ENCODE measurements at places on chromosomes 1 and 21.
A peak's percentile ranks its signal among the peaks of the same experiment; 100 is the strongest.

- DNase-seq = no peak
Observed at GRCh38 chr1:117372863-117373412, 5.7 kb downstream of the MAN1A2 start.

GRCh38 chr21:38658511-38658910, 147.2 kb upstream of the ETS2 start:
- no peak for DNase-seq

DNA sequence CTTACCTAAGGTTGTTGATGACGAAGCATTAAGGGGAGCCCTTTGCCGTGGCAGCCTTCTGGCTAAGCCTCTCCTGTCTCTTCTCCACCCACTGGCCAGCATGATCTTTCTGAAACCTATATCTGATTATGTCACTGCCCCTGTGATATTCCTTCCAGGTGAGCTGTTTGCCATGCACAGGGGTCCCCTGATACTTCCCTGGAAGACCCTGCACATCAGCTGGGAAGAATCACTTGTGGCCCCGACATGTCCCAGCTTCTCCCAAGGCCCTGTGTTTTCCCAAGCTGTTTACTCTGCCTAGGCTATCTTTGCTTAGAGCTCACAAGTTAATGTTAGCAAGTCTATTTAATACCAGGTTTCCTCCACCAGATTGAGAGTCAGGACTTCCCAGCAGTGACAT, 12.3 kb downstream of the RD3 start:
- DNase-seq = no peak

- DNase-seq = no peak
Observed at GRCh38 chr1:204507317-204508105, 8.7 kb upstream of the MDM4 start.

- DNase-seq = no peak
Observed at GRCh38 chr1:23581219-23581618, 21.9 kb upstream of the ID3 start.

GRCh38 chr1:67708606-67709005, 23.6 kb downstream of the GADD45A start:
- no peak for DNase-seq

DNA sequence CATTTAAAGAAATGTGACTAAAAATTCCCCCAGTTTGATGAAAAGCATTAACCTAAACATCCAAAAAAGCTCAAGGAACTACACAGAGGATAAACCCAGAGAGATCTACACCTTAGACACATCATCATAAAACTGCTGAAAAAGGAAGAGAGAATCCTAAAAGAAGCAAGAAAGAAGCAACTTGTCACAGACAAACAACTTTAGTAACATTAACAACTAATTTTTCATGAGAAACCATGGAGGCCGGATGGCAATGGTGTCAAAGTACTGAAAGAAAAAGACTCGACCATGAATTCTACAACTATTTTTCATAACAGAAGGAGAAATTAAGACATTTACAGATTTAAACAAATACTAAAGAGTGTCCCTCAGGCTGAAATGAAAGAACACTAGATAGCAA, 17.7 kb downstream of the ZNF644 start:
- no peak for DNase-seq

DNA sequence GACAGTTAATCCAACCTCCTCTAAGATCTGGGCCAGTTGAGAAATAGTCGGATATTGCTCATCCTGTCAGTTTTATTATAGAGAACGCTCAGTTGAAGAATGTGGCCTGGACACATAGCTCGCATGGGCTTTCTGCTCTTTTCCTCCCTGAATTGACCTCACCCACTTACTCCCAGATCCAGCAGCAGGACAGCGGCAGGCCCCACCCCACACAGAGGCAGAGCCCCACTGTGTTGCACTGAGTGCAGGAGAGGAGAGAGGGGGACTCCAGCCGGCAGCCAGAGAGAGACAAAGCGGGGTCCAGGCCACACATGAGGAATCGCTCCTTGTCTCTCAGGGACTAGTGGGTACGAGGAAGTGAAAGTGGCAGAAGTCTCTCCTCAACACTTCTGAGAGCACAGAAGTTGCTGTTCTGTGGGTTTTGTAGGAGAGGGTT, 78.6 kb downstream of the LAMC1 start:
- no peak for DNase-seq

DNA sequence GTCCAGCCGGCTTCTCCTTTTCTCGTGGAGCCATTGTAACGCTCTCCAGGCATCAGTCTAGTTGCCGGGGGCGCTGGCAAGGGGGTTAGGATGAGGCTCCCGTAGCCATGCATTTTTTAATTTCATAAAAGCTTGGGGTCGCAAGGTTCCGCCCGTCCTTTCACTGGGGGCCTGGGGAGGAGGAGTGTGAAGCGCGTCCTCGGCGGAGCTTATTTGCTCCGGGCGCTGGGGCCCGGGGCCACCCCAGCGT, 1.6 kb downstream of the ADGRL2 start:
- DNase-seq = no peak

DNA sequence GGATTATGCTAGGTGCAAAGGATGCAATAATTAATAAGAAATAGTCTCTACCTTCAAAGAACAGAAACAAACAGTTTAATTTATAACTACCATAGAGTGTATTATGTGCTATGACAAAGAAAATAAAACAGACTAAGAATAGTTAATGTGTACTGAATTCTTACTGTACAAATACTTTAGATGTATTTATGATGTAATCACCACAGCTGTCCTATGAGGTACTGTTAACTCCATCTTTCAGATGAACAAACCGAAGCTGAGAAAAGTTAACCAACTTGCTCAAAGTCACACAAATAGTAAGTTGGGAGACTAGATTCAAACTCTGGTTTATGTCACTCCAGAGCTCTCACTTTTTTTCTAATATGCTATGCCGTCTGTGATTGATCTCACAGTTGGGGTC, 77.0 kb upstream of the FGGY start:
- DNase-seq = no peak

GRCh38 chr1:23957096-23957495, 2.5 kb upstream of the PNRC2 start:
- no peak for DNase-seq

- no peak for DNase-seq
Observed at GRCh38 chr1:174190691-174191199, 31.4 kb downstream of the RABGAP1L start.

DNA sequence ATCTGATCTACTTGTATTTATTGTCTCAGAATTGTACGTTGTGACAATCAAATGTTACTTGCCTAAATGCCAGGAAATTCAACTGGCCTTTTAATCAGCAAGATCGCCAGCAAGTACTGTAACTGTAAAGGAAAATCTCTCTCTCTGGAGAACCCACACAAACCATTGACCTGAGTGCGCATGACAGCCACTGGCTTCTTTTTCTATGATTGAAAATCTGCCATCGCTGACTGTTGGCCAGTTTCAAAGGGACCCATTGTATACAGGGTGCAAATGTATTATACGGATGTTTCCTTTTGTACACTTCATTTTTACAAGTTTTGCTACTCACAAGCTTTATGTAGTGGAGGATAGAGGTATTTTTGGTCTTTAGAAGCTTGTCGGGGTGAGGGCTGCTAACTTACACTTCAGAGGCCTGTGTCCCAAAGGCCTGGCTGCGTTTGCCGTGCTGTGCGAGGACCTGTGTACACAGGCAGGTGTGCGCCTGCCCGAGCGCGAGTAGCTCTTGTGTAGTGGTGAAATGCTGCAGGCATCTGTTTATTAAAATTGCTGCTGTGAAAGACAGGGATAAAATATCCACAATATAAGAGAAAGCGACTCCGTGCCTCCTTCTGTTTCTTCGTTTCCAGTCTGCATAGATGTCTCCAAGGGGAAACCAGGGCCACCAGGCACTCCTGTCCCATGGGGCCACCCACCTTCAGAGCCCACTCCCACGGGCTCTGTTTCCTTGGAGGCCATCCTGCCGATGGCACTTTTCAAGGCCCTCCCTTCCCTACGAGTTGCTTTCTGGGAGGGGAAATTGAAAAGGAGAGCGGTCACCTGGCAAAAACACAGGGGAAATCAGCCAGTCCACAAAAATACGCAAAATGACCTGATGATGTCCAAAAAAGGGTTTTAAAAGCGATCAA, 25.3 kb upstream of the TRAPPC10 start:
- DNase-seq = no peak

GRCh38 chr1:89965193-89965768, 29.6 kb upstream of the ZNF326 start:
- no peak for DNase-seq

DNA sequence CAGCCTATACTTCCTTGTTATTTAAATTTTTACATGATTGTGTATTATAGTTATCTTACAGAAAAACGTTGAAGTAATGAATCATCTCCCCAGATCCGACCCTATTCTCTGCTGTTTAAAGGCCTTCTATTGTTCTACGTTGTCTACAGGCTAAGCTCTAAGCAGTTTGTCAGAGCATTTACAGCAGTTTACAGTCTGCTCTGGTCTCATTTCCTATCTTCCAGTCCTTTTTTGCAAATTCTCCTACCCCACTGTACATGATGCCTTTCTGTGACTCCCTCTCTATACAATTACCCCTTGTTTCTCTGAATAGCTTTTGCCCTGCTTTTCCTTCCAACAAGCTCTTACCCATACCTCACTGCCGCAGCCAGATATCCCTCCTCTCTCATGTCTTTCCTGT, 319.2 kb upstream of the FMN2 start:
- no peak for DNase-seq

GRCh38 chr1:20301463-20302107, 10.9 kb downstream of the VWA5B1 start:
- no peak for DNase-seq

GRCh38 chr1:226677027-226678020, 61.8 kb downstream of the ITPKB start:
- DNase-seq = no peak

DNA sequence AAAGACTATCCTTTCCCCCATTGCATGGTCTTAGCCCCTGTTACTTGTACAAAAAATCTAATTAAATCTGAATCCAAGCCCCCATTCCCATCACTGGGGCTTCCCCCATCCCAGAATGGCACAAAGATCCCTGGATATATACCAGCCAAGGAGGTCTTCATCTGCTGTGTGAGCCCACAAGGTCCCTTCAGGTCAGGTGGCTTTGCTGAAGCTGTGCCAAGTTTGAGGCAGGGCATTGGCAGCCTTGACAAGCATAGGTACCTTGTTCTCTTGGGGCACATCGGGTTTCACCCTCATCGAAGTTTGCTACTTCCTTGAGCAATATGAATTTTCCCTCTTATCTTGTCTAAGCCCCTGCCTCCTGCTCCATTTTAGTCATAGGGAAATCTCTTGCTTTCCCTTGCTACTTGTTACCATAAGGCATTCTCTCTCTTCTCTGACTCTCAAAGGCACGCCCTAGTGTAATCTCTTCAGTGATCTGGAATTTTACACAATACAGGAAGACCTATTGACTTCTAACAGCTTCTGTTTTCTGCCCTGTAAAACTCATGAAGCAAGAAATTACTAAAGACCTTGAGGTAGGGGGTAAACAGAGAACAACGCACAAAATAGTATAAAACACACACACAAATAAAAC, 71.4 kb upstream of the COG2 start:
- no peak for DNase-seq

DNA sequence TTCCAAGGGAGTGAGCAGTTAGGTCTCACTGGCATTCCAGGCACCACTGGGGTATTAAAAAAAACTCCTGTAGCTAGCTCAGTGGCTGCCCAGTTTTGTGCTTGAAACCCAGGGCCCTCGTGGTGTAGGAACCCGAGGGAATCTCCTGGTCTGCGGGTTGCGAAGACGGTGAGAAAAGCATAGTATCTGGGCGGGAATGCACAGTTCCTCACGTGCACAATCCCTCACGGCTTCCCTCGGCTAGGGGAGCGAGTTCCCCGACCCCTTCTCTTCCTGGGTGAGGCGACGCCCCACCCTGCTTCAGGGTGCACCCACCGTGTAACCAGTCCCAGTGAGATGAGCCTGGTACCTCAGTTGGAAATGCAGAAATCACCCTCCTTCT, 50.5 kb upstream of the PGBD5 start:
- no peak for DNase-seq

GRCh38 chr1:169468982-169469381, 16.8 kb downstream of the SLC19A2 start:
- no peak for DNase-seq

GRCh38 chr21:39005502-39005787, 177.8 kb downstream of the PSMG1 start:
- DNase-seq = no peak

DNA sequence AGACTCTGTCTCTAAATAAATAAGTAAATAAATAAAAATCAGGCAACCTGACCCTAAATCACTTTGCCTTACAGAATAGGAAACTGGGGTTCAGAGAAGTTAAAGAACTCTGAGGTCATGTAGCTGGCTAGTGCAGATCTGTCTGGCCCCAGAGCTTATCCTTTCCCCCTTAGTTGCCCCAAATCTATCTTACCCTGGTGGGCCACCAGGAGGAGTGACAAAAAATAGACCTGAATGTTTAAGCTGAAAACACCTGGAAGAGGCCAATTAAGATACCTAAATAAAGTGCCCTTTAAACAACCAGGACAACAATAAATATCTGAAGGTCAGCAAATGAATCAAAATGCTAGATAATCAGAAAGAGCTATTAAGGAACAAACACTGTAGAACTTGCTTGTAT, 59.7 kb downstream of the TEX35 start:
- DNase-seq = no peak

DNA sequence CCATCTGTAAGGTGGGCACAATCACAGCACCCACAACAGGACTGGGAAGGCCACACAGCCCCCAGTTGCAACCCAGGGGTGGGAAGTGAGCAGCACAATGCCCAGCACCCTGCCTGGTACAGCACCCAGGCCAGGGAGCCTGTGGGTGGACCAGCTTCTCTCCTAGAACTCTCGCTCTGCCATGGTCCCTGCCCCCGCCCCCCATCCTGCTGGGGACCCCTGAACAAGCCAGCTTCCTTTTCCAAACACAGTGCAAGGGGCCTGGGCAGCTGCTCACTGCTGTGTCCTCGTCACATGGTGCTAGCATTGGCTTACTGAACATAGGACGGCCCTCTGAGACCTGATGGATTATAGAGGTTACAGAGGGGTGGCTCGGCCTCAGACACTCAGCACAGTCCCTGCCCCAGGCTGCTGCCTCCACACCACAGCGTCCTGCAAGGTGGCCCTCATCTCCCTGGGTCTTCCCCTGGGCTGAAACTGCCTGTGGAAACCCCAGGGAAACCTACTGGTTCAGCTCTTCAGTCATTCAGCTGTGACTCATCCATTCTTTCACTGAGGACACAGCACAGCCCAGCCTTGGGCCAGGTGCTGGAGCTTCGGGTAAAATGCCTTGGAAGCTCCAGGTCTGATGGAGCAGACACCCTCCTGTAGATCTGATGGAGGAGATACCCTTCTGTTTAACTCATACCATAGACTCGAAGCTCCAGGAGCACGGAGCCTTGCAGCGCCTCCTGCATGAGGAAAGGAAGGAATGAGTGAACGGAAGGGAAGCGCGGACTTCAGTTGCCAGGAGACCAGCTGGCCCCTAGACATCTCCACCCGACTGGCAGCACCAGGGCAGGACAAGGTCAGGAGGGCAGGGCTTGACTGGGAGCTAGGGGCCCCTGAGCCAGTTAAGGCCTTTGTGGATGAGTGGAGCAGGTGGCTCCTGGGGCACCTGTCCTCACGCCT, 8.1 kb upstream of the PRDM16 start:
- DNase-seq = peak; percentile 16

- peak; percentile 18 for DNase-seq
Observed at GRCh38 chr1:50969611-50970508, at the start of gene CDKN2C. Gene CDKN2C (plus strand): TSS chr1:50970245. CDS start chr1:50970369, 124 bp downstream.

Data from GM12891 (cell line).